Activated naive CD4-positive, alpha-beta T cell treated with anti-CD3 and anti-CD28 coated beads, Interleukin-2, amount 50 U/mL, for 16 hours (primary cell): ENCODE measurements at places on chromosomes 1 and 21.

GRCh38 chr1:116875391-116875790, 34.3 kb upstream of the PTGFRN start:
- no peak for DNase-seq

DNA sequence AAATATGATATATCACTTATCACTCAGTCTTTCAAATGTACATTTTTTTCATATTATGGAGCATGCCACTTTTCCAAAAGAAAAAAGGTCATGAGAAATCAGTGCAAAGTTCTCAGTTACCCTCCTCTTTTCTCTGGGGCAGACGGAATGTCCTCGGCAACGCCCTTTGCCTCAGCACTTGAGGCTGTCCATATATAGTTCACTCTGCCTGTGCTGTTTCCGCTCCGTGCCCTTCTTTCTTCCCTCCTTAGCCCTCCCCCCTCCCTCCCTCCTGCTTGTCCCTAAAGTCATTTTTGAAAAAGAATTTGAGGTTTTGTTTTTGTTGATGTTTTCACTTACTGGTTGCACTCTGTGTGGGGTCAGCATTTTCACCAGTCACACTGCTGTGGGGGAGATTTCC, 5.4 kb downstream of the BARHL2 start:
- DNase-seq = no peak

DNA sequence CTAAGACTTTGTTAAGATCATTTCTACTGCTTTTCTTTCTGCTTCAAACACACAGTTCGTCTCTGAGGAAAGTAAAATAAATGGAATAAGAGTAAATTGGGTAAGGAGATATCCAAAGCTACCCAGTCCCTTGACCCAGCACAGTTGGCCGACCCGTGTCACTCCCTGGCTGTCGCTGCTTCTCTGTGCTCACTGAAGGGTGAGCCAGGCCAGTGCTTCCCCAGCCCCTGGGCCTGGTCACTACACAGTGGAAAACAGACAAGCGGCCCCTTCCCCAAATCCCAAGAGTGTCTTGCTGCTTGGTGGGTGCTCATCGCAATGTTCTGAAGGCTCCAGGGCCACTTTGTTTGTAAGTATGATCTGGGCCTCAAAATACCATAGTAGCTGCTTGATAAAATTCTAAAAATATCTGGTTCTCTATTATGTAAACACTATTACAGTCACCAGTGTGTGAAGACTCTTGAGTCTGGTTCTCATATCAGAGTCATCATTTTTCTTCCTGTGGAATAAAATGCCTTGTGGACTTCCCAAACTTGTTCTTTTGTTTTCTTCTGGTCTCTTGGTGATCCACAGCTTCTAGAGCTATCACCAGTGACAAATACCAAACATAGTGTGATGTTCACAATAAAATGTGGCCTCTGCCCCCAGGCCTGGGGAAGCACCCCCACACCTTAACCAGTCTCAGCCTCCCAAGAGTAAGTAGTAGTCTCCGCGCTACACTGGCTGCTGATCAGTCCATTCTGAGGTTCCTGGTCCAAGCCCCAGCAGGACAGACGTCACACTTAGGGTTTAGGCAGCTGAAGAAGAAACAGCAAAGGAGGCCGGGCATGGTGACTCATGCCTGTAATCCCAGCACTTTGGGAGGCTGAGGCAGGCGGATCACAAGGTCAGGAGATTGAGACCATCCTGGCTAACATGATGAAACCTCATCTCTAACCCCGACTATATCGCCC, 106.2 kb downstream of the DHRS3 start:
- no peak for DNase-seq

DNA sequence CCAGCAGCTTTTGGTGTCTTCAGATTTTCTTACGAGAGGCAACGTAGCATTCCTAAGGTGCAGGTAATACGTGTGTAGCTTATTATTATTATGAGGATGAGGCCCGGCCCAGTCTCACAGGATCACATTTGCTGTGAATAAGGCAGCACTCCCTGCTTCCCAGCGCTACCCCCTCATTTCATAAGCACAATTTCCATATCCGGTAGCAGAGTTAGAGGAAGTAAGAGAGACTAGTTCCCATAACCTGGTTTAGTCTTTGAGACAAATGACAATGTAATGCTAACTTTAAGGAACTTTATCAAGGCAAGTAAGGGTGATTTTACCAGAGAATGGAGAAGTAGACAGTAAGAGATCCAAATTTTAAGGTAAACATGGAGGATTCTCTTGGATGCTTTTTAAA, 14.6 kb upstream of the LMO4 start:
- no peak for DNase-seq

DNA sequence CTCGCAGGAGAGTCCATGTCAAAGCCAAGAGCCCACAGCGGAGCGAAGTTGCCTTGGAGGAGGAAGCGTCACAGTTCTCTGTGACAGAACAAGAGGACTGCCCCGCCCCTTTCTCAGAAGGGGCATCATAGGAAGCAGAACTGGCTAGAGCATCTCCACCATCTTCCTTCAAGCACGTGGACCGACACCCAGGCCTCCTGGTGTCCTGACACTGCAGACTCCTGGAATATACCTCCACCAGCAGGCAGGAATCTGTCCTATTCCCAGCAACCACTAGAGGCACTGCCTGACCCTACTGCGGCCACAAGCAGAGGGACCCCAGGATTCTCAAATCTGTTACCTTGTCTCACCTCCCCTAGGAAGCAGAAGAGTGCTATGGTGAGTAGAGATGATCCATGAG, 37.8 kb downstream of the GPA33 start:
- no peak for DNase-seq

- DNase-seq = no peak
Measured at GRCh38 chr21:46216132-46216747, 12.3 kb downstream of the LSS start.

DNA sequence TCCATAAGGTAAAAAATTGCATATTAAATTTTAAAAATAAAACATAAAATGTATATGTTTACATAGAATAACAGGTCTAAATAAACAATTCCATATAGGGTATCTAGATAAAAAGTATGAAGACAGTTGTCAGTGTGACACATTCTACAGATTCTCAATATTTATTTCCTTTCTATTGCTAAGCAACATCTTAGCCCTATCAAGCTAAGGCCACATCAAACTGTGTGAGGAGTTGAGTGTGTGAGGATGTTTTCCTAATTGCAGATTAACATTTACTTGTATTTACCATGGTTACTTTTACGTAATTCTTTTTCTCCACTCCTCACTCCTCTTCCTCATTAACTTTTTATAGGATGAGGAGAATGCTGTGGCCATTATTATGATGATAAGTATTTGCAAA, 41.9 kb upstream of the MCOLN3 start:
- DNase-seq = no peak

DNA sequence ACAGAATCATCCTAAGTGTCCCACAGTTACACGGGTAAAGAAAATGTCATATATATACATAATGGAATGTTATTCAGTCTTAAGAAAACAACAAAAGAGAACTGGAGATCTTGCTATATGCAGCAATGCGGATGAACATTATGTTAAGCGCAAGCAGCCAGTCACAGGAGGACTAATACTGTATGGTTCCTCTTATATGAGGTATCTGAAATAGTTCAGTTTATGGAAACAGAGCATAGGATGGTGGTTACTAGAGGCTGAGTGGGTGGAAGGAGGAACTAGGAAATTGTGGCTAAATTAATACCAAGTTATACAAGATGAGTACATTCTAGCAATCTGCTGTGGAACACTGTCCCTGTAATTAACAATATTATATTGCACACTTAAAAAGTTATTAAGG, 834.3 kb downstream of the KCNT2 start:
- DNase-seq = no peak

- no peak for DNase-seq
Measured at GRCh38 chr1:244802041-244802440, 33.4 kb upstream of the COX20 start.

DNA sequence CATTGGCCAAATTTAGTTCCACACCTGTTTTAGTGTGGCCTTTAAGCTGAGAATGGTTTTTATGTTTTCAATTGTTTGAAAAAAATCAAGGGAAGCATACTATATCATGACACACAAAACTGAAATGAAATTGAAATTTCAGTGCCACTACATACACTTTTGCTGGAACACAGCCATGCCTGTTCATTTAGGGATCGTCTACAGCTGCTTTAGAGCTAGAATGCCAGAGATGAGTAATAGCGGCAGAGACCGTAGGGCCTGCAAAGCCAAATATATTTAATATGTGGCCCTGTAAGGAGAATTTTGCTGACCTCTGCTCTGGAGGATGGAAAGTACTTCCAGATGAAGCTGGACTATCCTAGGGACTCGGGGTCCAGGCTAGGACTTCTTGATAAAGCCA, 62.5 kb upstream of the LYST start:
- DNase-seq = no peak

- DNase-seq = no peak
Measured at GRCh38 chr1:208587110-208587509, 342.9 kb upstream of the PLXNA2 start.

DNA sequence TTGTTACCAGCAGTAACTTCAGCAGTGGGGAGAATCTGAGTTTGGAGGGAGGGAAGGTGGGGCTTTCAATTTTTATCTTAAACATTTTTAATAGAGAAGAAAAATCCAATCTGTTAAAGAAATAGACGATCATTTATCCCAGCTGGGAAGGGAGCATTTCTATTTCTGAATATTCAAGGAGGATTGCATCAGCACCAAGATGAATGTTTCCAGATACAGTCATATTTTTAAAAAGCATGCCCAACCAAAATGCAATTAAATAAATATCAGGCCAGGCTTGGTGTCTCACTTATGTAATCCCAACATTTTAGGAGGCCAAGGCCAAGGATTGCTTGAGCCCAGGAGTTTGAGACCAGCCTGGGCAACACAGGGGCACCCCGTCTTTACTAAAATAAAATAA, 1.7 kb upstream of the ATP1A4 start:
- DNase-seq = no peak

GRCh38 chr21:28487455-28488070, 505.1 kb downstream of the LTN1 start:
- DNase-seq = no peak

- no peak for DNase-seq
Measured at GRCh38 chr1:200364091-200364759, 45.6 kb downstream of the ZNF281 start.

DNA sequence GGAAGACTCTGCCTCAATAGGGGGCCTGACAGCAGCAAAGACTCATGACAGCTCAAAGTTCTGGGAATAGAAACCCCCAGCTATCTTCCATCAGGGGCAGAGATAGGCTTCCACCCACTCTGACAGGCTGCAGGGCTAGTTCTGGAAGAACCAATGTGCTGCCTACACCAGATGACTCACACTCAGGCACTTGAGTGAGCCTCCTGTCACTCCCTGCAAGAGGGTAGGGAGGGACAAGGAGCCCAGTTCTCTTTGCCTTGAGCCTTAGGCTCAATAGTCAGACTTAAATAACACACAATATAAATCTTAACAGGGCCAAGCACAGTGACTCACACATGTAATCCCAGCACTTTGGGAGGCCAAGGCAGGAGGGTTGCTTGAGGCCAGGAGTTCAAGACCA, 386.4 kb downstream of the HHAT start:
- no peak for DNase-seq

DNA sequence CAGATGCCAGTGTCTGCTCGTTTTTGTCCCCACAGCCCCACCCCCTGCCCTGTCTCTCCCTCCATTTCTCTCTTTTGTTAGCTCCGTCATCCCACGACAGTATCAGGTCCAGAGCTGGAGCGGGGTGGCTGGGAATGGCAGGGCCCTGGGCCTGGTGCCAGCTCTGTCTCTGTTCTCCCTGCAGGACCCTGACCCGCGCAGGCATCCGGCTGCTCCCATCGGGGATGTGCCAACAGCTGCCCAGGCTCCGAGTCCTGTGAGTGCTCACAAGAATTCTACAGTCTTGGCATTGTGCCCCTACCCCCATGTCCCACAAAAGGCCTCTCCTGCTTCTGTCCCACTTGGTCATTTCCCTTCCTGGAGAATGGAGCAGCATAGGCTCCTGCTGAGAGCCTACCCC, 37.4 kb downstream of the UBE2T start:
- no peak for DNase-seq

- DNase-seq = no peak
Measured at GRCh38 chr1:7831458-7831857, 21.4 kb downstream of the UTS2 start.

GRCh38 chr1:67626090-67626860, 58.7 kb upstream of the GADD45A start:
- DNase-seq = no peak

GRCh38 chr1:183470961-183471742, 1.1 kb upstream of the SMG7 start:
- DNase-seq = peak; percentile 69

DNA sequence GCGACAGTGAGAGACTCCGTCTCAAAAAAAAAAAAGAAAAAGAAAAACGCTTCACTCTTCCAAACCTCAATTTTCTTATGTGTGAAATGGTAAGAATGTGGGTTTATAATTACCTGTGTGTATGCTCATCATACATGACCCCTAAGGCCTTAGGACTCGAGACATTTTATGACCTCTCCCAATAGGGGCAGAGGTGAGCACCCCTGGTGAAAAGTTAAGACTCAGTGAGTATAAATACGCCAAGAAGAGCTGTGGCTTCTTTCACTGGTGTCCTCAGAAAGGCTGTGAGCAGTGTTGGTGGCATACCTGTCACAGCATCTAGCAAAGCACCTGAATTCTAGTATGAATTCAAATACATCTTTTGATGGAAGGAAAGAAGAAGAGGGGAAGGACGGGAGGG, 7.8 kb upstream of the FCMR start:
- DNase-seq = no peak

- no peak for DNase-seq
Measured at GRCh38 chr1:38153778-38154470, 107.3 kb upstream of the POU3F1 start.

DNA sequence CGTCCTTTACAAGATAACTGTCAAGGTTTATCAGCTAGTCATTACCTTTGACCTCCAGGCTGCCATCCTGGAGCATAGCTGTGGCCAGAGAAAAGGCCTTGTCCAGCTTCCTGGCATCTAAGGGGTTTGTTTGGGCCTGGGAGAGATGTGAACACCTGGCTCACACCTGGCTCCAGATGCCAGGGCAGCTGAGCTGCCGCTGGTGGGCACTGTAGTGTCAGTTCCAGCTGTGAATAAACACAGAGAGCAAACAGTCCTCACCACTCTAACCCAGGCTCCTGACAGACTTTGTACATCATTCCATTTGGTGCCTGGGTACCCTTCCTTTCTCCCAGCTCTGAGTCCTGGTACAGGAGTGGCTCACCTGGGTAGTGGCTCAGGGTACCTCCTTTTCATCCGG, 14.3 kb upstream of the KCNA10 start:
- DNase-seq = no peak

DNA sequence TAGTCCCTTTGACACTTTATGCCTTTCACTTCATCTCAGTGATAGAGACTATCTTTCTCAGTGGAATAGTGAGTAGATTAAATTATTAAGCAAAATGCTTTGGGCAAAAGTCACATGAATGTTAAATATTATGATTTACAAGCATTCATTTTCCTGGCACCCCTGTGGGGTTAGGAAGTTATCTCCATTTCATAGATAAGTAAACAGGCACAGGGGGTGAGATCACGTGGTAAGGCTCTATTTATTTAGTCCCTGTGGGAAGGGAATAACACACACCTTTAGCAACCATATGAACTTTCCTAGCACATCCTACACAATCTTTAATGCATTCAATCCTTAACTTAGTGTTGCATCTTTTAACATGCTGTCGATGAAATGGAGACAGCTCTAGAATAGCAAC, 12.3 kb downstream of the PSMB2 start:
- no peak for DNase-seq
